Hippocampal formation (tissue), 2 donors: ENCODE measurements at places on chromosomes 1 and 21.

DNA sequence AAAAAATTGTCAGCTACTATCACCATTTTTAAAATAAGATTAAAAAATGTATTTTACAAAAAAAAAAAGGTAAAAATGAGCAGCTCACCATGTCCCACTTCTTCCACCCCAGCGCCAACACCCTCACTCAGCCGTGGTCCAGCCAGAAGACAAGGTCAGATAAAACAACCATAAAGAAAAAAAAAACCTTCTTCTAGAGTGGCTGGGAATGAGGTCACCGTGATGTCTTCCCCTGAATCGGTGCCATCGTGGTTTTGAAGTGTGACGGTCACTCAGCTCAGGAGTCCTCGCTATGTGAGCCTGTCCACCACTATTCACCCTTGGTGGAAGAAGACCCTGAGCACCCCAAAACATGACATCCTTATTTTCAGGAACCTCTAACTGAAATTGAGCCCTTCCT, 38.1 kb downstream of the B3GALT5 start:
- no peak for DNase-seq

DNA sequence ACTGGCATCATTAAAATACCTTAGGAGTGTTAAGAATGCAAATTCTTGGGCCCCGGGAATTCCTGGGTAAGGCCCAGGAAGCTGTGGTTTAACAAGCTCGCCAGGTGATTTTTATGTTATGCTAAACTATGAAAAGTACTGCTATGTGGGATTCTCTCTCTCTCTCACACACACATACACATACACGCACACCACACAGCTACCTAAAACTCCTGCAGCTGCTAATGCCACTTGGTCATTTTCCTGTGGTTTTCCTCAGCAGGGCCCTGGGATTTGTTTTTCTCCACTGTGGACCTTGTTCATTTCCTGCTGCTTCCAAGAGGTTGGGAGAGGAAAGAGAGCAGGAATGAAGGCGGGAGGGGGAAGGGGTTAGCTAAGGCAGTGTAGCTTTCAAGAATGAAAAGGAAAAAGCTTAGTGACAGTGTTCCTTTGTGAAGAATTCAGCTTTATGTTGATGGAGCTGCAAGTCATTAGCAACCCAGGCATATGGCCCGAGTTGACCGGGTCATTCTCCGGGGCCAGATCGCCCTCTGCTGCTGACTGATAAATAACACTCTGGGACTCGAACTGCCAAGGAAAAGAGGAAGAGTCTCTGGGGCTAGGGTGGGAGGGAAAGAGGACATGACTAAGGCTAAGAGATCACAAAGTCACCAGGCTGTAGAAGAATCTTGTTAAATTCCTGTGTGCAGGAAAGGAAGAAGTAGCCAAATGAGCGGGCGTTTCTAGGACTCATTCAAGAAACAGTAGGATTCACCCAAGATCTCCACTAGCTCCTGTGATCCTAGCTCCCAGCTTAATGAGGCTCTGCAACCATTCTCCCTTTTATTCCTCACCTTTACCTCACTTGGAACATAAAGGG, 30.5 kb upstream of the LRIG2 start:
- DNase-seq: peak; percentile 72

DNA sequence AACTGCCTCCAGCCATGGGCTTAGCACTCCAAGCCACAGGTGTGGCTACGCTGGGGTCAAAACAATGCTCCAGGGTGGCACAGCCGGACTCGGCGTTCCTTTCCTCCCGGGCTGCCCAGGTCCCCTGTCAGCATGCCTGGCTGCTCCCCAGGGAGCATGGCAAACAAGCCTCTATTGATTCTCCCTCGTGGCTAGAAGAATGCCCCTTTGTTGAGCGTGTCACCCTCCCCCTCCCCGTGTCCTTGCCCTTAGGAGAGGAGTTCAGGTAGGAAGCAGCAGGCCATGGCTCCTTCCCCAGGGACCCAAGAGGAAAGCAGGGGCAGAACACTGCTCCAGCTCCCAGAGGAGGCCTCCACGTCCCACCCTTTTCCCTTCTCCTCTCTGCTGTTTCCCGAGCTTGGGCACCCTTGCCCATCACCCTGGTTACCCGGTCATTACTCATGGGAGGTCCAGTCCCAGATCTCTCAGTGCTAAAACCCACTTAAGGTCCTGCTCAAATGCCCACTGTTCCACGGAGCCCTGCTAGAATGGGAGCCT, 57.4 kb upstream of the CITED4 start:
- DNase-seq: peak; percentile 67

- DNase-seq: no peak
Observed at GRCh38 chr1:203051841-203052324, 25.6 kb downstream of the PPFIA4 start.

DNA sequence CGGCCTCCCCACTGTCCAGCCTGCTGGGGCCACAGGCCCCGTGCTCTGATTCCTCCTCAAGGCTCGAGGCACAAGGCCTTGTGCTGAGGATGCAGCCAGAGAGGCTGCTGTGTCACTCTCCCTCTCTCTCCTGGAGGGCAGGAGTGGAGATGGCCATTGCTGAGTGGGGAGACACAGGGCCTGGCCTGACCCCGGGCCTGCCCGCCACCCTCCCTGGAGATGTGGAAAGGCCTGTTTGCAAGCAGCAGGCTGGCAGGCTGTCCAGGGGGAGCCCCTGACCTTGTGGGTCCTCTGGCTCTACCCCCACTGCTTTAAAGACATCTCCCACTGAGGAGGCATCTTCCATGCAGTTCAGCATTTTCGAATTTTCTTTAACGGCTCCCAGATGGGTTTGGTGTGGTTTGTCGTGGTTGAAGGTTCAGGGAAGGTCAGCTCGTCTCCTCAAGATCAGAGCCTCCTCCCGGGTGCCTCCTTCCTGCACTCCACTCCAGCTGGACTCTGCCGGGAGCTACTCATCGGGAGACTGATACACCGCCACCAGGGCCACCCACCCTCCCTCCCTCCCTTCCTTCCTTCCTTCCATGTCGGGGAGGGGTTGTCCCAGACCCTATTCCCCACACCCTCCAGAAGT, 69.1 kb downstream of the SPSB1 start:
- no peak for DNase-seq
